HT1080 (cell line): ENCODE measurements at places on chromosomes 2 and 18. TPM values are rescaled to one million over a fixed set of nuclear protein-coding genes. Genes with fewer than 3 reads are reported as not detected.

RAMP1 gene
- total RNA-seq: 0.53 TPM in 1 of 2 replicates, not detected in the other

- DNase-seq: no peak
Measured at GRCh38 chr2:241595600-241596140, 37.1 kb downstream of the BOK start.

DNA sequence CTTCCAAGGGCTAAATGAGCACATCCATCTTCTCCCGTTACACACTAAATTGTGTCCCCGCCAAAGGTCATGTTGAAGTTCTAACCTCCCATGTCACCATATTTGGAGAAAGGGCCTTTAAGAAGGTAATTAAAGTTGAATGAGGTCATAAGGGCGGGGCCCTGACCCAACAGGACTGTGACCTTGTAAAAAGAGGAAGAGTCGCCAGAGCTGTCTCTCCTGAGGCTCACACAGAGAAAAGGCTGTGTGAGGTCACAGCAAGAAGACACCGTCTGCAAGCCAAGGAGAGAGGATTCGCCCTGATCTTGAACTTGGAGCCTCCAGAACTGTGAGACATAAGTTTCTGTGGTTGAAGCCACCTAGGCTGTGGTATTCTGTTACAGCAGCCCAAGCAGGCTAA, 24.1 kb downstream of the TRABD2A start:
- no peak for DNase-seq

- DNase-seq: peak; percentile 31
Measured at GRCh38 chr2:134408386-134408785, 154.5 kb downstream of the MGAT5 start.

MEIS1 gene
- total RNA-seq: 2.5 and 3.1 TPM in 2 replicates
